ENCODE measurements at places on chromosomes 6 and 20.

- DNase-seq = no peak
These were observed 222.7 kb upstream of the FOXA2 start for GRCh38 chr20:22807045-22807444.

GRCh38 chr6:14202947-14203346 lies 85.4 kb downstream of the CD83 start:
- DNase-seq = no peak

DNA sequence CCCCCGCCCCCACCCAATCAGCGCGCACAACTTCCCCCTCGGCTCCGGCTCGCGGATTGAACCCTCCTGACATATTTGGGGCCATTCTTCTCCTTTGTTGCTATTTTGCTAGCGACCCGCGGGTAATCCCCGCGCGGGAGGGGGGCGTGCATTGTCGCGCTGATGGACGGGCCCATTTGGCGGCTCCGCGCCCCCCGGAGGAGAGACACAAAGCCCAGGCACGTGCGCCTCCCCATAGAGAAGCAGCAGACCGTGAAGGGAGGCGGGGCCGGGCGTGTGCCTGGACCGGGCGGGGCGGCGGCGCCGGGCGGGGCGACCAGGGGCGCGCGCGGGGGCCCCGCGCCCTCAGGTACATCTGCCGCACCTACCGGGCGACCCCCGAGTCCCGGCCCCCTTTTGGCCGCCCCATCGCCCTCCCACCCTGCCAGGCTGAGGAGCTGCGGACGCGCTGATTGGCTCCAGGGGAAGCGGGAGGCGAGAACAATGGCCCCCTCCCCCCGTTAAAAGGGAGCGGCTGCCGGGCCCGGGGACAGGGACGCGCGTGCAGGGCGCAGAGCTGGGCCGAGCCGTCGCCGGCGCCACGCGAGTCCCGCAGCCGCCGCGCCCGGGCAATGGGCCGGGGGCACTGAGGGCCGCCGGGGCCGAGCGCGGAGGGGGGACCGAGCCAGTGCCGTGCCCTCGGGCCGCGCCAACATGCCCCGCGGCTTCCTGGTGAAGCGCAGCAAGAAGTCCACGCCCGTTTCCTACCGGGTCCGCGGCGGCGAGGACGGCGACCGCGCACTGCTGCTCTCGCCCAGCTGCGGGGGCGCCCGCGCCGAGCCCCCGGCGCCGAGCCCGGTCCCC lies at the start of gene INSM1:
TSS of gene INSM1 (plus strand) at position 530 of the 843 bp plus-strand sequence. CDS start at position 694, 164 bp downstream.
- DNase-seq = no peak

- DNase-seq = no peak
These were observed 20.6 kb downstream of the PHACTR2 start for GRCh38 chr6:143698329-143698728.

DNA sequence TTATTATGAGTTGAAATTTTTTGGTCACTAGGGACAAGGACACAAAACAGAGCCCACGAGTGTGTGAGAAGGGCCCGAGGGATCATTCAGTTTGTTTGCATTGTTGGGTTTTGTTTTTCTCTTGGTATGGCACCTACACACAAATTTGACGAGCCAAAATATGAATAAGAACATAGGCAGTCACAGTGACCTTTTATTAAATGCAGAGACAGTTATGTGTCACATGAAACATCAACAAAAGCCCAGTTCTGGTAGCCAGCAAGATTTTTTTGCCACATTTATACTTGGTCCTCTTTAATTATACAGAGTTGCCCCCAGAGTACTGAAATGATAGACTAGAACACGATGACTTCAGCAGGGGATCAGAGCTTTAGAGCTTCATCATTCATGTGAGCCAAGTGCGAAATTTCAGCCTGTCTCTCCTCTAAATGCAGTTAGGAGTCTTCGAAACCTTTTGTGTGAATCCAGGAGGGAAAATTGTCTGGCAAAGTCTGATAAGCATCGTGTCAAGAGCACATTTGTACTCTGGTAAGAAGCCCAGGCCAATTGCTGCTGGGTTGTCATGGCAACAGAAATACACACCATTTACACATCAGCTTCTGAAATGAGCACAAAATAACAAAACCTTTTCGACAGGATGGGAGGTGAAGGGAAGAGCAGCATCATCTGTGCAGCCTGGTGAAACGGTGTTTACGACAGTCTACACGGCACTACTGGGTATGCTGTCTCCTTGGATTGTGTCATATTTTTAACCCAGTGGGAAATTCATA lies 79.2 kb upstream of the RIPOR2 start:
- peak; percentile 89 for DNase-seq

DNA sequence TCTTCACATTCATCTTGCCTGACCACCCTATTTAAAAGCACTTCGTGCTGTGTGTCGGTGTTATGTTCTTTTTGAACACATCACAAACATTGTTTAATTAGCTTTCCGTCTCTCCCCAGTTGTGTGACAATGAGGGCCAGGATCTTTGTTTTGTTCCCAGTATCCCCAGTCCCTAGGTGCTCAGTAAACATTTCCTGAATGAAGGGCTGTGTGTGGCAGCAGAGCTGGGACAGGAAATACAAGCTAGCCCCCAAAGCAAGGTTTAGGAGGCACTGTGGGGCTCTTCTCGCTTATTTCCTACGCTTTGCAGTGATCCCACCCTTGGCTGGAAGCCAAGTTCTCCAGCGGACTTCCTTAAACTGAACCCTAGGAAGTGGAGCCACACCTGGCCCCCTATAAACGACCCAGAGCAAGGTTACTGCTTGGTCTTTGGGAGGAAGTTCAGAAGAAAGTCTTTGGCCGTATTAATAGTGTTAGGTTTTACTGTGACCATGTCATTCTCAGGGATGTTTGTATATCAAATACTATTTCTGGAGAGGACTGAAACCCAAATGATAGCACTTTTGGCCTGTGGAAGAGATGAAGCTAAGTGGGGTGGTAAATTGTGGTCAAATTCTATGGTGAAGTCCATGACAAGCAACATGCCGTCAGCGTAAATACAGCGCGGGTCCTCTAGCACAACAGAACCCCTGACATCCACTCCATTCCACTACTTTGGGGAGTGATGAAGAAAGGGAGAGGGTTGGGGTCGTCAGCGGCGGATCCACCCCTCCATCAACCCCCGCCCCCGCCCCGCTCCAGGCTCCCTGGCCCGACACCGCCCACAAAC lies 570 bp upstream of the FANCE start:
- DNase-seq = no peak

- DNase-seq = no peak
These were observed 488.9 kb upstream of the CITED2 start for GRCh38 chr6:139863346-139863745.

DNA sequence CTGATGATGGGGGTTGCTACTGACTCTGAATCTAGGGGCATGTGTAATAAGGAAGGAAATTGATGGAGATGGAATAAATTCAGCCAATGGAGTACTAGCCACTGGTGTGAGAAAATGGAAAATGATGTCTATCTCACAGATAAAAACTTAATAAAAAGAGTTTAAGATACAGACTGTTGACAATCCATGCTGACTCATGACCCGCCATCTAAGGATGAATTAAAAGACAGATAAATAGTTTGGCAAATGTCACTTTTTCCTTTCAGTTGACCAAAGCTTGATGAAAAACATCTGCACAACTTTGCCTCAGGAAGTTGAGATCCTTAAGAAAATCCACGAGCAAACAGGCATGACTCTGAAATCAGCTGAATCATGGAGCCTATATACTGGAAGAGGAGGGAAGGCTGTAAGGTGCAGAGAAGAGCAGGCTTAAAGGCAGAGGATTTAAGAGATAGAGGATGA lies 82.6 kb upstream of the BMP5 start:
- no peak for DNase-seq

GRCh38 chr6:10962673-10963072 lies 75.8 kb downstream of the SYCP2L start:
- DNase-seq = peak; percentile 90

DNA sequence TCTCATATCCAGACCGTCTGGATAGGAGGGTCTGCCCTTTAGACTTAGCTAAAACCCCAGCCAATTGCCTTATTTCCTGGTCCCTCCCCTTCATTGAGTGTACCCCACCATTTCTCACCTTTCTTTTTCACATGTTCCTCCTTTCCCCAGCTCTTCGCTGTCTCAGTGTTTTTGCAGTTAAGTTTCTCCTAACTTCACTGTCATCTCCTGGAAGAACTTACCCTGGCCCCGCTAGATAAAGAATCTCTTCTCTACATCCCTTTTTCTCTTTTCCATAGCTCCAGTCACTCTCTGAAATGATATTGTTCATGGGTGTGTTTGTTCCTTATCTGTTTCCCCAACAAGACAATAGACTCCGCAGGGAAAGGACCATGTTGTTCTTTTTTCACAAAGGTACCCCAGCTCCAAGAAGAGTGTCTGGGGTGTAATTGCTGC lies 208.8 kb downstream of the TSHZ2 start:
- no peak for DNase-seq

- no peak for DNase-seq
These were observed 95.7 kb downstream of the SCP2D1 start for GRCh38 chr20:18909254-18909653.

DNA sequence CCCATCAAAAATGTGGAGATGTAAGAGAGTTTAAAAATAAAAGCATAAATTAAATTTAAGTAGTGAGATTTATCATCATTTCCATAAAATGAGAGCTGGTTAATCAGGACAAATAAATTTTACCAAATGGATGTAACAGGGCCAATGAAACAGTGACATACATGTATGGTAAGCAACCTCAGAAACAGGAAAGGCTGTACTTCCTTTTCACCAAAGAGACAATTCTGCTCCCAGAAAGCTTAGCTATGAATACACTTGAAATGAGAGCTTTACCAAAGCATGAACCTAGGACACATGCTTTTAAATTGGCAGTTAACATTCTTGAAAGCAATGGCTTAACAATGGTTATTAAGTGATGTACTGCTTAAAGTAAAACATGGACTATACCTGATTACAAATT lies 12.1 kb upstream of the UBE2J1 start:
- DNase-seq = no peak

GRCh38 chr6:104995989-104996617 lies 39.2 kb downstream of the LIN28B start:
- peak; percentile 96 for DNase-seq

GRCh38 chr20:24153101-24154040 lies 164.8 kb upstream of the GGTLC1 start:
- DNase-seq = no peak

GRCh38 chr6:40819182-40819834 lies 219.7 kb downstream of the UNC5CL start:
- DNase-seq = no peak

GRCh38 chr6:71220466-71220865 lies 68.1 kb upstream of the OGFRL1 start:
- DNase-seq = no peak

DNA sequence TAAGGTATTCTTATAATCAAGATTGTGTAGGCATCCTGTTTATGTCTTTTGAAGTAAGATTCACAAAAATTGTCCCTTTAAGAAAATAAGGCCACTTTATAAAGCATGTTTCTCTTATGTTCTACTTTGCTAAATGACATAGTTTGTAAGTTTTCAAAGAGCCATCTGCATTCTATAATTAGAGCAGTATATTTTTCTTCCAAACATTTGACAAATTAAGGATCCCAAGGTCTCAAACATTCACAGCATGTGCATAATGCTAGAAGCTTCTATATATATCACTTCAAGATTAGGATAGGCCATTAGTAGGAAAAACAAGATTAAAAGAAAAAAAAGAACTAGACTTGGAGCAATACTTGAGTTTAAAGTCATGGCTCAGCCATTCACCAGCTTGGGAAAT lies 55.9 kb upstream of the DOK5 start:
- no peak for DNase-seq

DNA sequence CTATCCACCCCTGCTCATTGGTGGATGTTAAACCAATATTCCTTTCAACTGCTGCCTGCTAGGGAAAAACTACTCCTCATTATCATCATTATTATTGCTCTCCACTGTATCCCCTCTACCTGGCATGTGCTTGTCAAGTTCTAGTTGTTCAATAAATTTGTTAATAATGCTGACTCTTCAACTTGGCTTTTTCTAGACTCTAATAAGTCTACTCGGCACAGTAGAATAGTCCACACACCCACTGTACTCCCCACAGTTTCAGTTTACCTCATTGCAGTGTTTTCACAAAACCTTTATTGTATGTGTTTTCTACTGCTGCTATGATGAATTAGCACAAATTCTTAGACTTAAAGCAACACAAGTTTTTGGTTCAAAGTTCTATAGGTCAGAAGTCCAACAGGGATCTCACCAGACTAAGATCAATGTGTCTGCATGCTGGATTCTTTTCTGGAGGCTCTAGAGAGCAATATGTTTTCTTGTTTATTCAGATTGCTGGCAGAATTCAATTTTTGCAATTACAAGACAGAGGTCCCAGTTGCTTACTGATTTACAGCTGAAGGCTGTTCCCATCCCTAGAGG lies 13.1 kb downstream of the BTN3A1 start:
- no peak for DNase-seq

DNA sequence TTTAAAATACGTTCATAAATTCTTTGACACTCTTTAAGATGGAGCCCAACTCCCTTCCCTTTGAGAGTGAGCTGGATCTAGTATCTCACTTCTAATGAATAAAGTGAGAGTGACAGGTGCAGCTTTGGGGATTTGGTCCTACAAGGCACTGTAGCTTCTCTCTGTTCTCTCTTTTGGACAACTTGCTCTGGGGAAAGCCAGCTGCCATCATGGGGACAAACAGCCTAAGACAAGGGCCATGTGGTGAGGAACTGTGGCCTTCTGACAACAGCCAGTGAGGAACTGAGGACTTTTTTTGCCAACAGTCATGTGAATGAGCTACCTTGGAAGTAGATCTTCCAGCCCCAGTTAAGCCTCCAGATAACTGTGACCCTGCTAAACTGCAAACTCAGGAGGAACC lies 272.8 kb upstream of the AGPAT4 start:
- DNase-seq = no peak

GRCh38 chr6:24571361-24571760 lies 74.6 kb downstream of the KIAA0319 start:
- DNase-seq = no peak

- no peak for DNase-seq
These were observed 29.9 kb downstream of the EFCAB8 start for GRCh38 chr20:32888636-32889035.

DNA sequence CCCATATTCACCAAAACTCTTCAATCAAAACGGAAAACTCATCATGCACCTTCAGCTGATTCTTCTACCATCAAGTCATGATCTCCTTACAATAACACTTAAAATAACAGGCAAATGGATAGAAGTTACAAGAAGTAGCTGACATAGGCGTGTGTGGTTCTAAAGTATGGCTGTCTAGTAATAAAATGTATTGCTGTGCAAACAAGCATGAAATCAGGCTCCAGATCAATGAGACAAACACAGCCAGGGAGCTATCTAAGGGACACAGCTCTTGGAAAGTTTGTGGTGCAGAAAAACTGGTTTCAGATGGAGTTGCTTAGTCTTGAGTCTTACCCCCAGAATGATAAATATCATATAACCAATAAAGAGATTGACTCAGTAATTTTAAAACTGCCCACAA lies 434.8 kb upstream of the NOX3 start:
- no peak for DNase-seq

DNA sequence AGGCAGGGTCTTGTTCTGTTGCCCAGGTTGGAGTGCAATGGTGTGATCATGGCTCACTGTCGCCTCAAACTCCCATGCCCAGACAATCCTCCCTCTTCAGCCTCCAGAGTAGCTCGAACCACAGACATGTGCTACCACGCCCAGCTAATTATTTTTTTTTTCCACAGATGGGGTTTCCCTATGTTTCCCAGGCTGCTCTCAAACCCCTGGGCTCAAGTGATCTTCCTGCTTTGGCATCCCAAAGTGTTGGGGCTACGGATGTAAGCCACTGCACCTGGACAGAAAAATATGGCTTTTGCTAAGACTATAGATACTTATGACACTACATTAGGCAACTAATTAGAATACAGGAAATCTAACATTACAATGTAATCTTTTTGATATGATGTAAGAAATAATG lies 17.9 kb downstream of the RNF24 start:
- DNase-seq = no peak
